ENCODE measurements at places on chromosomes 16 and 17.

- DNase-seq = no peak
Measured at GRCh38 chr17:56773124-56773523, 60.6 kb downstream of the C17orf67 start.

GRCh38 chr16:50735629-50736122 lies 6.2 kb upstream of the CYLD start:
- no peak for DNase-seq

- no peak for DNase-seq
Measured at GRCh38 chr16:58197314-58198012, 443 bp downstream of the CSNK2A2 start.

DNA sequence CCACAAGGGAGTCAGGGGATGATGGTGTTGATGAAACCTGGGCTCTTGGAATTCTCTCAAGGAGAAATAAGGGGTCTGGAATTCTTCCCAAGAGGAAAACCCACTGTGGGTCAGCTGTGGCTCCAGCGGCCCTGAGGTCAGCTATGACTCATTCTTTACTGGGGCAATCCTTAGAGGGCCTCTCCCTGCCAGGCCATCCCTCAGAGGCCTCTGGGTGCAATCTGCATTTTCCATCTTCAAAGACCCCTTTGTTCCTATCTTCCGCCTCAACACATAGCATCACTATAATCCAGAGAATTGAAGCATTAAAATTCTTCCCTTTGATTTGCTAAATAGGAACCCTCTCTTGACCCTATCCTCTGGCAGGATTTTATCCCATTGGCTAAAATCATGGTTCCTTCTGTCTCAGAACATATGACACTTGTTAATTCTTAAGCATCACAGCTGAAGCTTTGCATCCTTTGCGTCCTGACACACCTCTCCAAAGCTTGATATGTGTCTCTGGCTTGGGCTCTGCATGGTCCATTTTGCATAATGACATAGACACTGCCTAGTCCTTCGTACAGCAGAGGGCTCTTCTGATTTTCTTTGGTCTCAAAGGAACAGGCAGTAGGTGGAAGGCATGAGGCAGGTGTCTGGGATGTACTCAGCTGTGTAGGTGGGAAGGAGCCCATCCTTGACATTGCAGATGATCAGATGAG lies 4.4 kb upstream of the KRT37 start:
- DNase-seq = no peak

- no peak for DNase-seq
Measured at GRCh38 chr17:47925678-47925988, 15.7 kb upstream of the PNPO start.

DNA sequence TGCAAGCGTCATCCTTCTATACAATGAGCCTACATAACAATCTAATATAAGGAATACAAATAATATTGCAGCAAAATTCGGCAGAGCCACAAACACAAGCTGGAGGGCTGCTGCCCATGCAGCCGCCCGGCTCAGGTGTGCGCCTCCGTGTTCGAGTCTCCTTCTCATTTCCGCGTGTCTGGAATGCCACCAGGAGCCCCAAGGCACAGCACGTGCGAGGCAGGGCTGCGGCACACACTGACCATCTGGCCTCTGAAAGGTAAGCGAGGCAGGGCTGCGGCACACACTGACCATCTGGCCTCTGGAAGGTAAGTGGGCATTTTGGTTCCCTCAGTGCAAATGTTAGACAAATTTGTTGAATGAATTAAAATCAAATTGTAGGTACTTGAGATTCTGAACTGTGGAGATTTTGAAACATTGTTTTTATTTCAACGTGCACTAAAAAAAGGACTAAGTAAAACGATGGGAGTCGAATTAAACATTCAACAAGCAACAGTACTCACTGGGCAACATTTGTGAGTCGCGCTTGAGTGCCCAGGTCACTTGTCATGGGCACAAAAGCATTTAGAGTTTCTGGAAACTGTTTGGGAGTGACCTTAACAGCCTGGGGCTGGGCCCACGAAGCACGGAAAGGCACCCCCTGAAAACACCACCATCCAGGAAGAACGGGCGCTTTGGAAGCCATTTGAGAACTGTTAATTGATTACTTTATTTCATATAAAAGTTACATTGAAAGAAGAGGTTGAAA lies 37.4 kb downstream of the ZDHHC7 start:
- no peak for DNase-seq

- DNase-seq = no peak
Measured at GRCh38 chr16:12796498-12796897, 7.2 kb downstream of the CPPED1 start.

- no peak for DNase-seq
Measured at GRCh38 chr16:75535211-75535843, 581 bp downstream of the CHST5 start.

- no peak for DNase-seq
Measured at GRCh38 chr17:49928837-49929475, 40.0 kb upstream of the DLX4 start.

DNA sequence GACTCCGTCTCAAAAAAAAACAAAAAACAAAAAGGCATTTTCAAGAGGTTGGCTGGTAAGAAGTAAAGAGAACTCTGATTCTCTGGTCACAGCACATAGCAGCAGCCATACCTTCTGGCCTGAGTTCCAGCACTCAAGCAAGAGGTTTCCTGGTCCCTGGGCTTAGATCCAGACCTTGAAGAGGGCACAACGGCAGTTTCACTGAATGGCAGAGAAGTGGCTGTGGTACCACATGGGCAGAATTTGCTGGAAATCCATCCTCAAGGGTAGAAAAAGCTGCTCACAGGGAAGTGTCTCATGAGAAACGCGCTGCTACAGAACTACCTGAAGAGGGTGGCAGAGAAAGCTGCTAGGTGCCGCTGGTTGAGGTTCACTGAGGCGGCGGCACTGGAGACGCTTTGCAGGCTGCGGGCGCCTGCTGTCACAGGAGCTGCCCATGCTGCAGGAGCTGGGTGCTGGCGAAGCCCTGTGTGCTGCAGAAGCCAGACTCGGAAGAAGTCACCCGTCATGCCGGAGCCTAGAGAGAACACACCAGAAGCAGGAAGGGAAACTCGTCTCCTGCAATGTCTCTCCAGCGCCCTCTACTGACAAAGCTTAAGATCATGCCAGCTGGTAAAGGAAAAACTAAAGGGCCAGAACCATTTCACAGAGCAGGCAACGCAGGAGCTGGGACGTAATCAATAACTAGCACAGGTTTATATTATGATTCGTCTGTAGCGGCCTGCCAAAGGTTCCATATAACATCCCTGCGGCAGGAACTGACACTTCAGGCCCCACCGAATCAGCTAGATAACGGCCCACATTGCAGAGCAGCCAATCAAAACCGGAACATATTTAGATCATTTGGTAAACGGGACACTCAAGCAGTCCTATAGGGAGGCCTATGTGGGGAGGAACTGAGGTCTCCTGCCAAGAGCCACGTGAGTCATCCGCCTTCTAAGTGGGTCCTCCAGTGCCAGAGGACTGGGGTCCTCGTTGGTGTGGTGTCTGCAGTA lies 5.4 kb upstream of the ZNF213 start:
- peak; percentile 61 for DNase-seq
